ENCODE measurements at places on chromosomes 11 and 22.

- no peak for DNase-seq
These were observed 40.7 kb downstream of the MYH9 start for GRCh38 chr22:36347094-36347493.

- no peak for DNase-seq
These were observed 10.5 kb downstream of the TXN2 start for GRCh38 chr22:36470994-36471331.

- DNase-seq = no peak
These were observed 5.4 kb downstream of the FUT4 start for GRCh38 chr11:94549146-94549545.

DNA sequence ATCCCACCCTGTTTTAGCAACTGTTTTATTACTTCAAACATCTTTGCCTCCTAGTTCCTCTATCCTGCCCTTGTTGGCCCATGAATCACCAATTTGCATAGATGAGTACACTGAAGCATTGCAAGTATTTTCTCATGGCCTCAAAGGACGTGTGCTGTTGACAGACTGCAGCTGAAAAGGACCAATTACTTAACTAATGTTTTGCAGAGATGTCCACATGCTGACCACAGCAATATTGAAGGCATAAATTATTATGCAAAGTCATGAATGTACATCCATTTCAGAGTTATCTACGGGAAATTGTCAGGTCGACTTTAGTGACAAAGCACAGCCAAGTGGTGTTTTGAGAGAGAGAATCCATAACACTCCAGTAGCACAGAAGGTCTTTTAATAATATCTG is 64.8 kb downstream of the CADM1 start:
- DNase-seq = no peak

- DNase-seq = no peak
These were observed 69.2 kb downstream of the CCDC34 start for GRCh38 chr11:27293515-27294417.

DNA sequence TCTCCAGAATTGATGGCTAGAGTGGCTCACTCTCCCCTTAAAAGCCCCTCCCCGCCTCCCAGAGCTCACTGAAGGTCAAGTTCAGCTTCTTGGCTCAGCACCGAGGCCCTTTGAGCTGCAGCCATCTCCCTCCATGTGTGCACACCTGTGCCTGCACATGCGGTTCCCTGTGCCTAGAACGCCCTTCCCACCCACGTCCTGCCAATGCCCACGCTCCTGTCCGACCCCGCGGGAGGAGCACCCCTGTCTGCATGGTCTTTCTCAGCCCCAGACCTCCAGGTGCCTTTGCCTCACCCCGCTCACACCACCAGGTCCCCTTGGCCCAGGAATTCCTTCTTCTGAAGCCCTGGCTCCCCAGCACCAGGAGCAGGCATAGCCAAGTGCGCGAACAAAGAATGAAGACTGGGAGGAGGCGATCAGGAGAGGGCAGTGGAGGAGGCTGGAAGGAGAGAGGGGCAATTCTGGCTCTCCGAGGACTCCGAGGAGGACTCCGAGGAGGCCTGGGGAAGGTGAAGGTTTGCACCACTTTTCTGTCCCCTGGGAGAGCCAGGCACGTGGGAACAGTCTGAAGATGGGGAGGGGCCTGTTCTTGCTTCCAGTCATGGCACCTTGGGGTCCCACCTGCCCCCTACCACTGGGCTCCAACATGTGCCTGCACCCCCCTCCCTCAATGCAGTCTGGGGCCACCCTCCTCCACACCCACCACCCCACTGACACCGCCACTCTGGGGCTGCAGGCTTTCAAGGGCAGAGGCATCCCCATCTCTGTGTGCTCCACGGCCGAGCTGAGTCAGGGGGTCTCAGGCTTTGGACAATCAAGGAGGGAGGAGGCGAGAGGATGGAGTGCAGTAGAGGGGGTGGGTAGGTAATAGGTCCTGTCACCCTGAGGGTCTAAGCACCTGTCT is 17.7 kb downstream of the IGF2 start:
- DNase-seq = no peak

- no peak for DNase-seq
These were observed 5.9 kb downstream of the OR51T1 start for GRCh38 chr11:4887591-4887990.

Measured in omental fat pad (tissue), 4 donors.